ENCODE measurements at places on chromosomes 6 and 20. TPM values are rescaled to one million over a fixed set of nuclear protein-coding genes. Genes with fewer than 3 reads are reported as not detected.

TSHZ2 gene
- 42.9 TPM for total RNA-seq

IL17F gene
- not detected for total RNA-seq

SMLR1 gene
- total RNA-seq, result 2.8 TPM

TEAD3 gene
- 45.3 TPM for total RNA-seq

MCM8 gene
- total RNA-seq, result 4.1 TPM

NNAT gene
- 6.3 TPM for total RNA-seq

- DNase-seq, result no peak
These were observed 4.6 kb upstream of the SOX18 start for GRCh38 chr20:64053841-64054661.

DNA sequence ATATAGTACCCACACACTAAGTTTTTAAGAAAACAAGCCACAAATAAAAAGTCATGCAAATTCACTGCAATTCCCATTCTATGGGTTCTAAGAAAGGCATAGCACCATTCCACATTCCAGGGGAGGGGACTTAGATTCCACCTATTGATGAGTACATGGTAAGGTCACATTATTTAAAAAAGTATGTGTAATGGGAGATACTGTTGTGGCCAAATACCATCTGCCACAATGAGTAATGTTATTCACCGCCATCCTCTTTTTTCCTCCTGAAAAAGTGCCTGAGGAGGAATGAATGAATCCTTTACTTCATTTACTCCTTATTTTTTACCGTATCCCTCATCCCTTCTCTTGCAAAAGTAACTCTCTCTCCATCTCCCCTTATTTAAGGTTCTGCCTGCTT is 27.0 kb upstream of the ADGRF1 start:
- DNase-seq, result no peak

DNA sequence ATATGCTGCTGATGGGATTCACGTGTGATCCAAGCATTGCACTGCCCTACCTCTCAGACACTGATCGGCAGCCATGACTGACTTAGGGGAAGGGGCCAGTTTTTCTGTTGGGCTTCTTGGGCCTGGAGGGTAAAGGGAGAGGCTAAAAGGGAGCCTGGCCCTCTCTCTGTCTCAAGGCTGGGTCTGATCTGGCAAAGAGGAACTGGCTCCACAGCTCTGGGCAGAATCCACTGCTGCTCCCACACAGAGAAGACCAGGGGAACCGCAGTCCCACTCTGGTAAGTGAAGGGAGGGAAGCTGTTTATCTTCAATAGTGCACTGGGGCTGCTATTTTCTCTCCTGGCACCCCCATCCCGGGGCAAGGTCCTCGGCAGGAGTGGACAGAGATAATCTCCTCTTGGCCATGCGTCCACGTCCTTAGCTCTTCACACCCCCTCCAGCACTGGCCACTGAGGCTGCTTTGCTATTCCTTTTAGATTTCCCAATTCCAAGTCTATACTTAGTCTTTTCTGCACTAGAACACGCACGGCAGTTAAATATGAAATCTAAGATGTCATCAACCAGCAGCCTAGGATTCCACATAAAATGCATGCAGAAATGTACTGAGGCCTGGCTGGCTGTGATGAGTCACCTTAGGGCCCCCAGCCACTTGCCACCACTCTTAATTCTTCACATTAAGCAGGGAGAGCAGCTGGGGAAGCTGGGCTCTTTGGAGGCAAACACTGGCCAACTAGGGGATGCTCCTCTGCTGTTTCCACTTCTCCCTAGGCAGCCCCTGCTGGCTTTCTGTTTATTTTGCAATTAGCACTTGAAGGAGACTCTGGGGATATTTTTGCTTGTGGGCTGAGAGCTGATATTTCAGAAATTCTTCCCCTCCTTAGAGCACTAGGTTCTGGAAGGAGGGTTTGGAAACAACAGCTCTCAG is 87.8 kb upstream of the ARMC2 start:
- no peak for DNase-seq

GRCh38 chr6:53089948-53090347 is 24.7 kb downstream of the FBXO9 start:
- no peak for DNase-seq

DNA sequence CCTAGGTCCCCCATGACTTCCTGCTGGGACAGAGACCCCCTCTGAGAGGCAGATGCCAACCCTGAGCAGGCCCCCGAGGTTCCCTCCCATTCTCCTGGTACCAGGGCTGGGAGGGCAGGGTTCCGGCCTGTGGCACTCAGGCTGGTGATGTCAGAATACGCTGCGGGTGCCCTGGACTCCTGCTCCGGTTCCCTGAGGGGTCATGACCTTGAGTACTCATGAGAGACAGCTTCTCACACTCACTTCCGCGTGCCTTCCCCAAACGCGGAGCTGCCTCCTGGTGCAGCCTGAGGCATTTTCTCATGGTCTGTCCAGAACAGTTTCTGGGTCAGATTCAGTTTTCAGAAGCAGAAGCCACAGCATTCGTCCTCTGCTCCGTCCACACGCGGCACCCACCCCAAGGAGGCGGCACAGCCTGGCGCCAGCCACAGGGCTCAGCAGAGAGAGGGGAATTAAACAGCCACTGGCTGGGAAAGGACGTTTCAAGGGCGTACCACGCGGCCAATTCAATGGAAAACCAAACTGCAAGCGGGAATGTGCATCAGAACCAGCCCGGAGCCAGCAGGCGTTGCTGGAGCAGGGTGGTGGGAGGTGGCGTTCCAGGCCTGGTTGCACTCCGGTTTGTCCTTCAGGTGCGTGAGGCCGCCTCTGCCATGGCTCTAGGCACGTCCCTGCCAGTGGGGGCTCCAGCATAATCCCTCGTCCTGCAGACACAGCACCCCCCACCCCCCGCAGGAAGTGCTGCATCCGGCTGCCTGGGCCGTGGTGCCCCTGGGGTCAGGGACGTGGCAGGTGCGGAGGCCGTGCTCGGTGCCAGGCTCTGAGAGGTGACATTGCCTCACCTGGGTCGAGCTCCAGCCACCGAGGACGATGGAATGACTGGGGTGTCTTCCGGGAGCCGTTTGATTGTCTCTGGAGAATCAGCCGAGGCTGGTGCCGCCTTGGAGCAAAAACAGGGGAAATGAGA is 58.3 kb upstream of the BHLHE23 start:
- no peak for DNase-seq

DNA sequence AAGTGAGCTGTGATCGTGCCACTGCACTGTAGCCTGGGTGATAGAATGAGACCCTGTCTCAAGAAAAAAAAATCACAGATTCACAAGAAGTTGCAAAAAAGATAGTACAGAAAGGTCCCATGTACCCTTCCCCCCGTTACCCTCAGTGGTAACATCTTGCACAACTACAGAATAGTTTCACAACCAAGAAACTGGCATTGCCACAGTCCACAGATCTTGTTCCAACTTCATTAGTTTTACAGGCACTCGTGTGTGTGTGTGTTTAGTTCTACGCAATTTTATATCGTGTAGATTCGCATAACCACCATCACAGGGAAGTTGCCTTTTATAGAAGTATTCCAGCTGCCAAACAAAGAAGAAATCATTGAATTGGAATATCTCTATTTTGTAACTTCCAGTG is 19.1 kb downstream of the SPATA2 start:
- no peak for DNase-seq

- DNase-seq, result no peak
These were observed 53.9 kb downstream of the CEBPB start for GRCh38 chr20:50244352-50245149.

DNA sequence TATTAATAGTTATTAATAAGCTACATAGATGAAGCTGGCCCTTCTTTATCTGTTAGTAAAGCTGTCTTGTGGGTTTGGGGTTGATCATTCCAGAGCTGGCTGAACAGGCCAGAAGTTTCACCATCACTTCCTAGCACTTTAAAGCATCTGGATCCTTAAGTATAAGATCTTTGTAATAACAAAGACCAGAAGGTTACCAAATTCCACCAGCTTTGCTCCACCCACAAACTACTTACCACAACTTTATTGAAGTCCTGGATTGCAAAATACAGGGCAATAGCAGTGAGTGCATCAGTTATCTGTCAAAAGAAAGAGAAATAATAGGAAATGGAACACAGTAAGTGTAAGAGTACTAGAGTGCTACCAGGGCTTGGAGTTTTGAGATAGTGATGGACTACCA is 33.0 kb downstream of the PIGU start:
- no peak for DNase-seq

- no peak for DNase-seq
These were observed 121.6 kb downstream of the ARMC2 start for GRCh38 chr6:108969776-108970175.

DNA sequence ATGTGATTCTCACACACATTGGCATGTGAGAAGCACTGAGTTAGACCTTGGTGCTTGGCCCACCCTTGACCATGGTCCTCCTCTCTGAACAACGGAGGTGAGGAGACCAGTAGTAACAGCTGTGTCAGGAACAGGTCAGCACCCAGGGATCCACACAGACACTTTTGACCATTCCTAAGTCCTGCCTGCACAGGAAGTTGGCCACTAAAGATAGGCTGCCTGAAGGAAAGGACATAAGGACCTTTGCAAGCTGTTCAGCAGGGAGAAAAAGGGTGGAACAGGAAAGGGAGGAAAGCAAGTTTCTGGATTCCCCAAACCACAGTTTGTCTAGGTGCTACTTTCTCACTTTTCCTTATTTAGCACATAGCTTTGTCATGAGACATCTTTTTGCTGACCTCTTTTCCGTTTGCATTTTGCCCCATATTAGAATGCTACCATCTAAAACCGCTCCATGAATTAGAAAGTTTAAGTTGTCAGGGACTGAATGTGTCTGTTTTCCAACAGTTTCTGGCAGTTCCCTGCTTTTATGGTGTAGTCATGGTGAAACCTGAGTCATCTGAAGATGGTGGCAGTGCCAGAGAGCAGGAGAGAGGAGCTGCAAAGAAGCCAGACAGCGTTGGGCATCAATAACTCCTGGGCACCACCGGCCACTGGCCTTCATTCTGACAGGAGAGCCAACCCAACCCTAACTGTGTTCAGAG is 1.1 kb upstream of the CD109 start:
- DNase-seq, result no peak

- peak; percentile 10 for DNase-seq
These were observed 147.7 kb downstream of the ZNF217 start for GRCh38 chr20:53445932-53446331.

DNA sequence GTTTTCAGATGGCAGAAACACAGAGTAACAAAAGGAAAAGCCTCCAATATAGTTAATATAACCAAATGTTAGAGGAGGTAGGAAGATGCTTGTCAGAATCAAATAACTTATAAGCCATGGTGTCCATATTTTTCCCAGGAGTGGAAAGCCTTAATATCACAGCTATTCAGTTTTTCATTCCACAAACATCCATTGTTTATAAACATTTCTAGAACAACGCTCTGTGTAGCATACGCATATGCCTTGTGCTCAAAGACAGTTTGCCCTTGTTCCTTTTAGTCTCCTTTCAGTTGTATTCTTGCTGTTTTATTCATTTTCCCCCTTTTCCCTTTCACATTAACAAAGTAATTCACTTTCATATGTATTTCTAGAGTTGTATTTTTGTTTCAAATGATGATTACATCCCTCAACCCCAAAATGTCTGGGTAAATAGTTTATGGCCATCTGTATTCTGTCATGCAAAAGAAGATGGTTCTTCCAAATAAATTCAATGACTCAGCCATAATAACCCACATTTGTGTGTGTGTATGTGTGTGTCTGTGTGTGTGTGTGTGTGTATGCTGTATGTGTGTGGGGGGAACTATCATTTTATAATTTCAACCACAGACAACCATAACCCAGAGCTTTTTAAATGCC is 455.7 kb upstream of the SOX4 start:
- no peak for DNase-seq

DNA sequence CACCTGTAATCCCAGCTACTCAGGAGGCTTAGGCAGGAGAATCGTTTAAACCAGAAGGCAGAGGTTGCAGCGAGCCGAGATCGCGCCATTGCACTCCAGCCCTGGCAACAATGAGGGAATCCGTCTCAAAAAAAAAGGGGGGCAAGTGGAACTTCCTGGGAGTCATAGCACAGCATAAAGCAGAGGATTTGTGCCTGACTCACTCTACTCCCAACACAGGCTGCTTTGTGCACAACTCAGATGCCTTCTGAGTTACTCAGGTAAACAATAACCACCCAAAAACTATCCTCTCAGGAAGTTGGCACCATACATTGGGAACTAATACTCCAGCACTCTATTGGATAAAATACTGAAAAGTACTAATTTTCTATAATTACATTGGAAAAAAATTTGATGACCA is 2.5 kb upstream of the TMEM244 start:
- DNase-seq, result no peak

DNA sequence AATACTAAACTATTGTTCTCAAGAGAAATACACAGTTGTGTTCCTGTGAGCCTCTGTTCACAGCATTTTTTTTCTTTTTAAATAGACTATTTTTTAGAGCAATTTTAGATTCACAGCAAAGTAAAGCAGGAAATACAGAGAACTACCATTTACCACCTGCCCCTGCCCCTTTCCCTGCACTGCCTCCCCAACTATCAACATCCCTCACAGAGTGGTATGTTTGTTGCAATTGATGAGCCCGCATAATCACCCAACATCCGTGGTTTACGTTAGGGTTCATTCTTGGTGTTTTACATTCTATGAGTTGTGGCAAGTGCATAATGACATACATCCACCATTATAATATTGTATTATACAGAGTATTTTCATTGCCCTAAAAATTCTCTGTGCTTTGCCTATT is 71.6 kb upstream of the TNFAIP3 start:
- DNase-seq, result no peak
